ENCODE measurements at places on chromosomes 7 and 10.

DNA sequence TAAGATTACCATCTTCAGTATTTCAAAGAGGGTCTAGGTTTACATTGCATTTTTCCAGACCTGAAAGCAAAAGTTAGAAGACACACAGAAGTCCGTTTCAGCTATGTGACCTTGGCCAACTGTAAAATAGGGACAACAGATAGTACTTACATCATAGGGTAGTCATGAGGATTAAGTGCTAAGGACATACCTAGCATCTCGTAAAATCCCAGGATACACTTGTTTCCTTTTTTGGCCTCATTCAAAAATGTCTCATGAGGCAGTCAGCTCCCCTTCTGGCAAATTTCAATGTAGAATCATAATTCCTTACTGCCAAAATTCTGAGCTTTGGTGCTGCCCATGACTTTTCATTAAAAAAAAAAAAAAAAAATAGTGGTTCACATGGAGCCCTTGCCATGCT is 6.4 kb upstream of the DUSP5 start:
- no peak for DNase-seq

GRCh38 chr7:104127204-104127603 is 80.6 kb downstream of the ORC5 start:
- no peak for DNase-seq

DNA sequence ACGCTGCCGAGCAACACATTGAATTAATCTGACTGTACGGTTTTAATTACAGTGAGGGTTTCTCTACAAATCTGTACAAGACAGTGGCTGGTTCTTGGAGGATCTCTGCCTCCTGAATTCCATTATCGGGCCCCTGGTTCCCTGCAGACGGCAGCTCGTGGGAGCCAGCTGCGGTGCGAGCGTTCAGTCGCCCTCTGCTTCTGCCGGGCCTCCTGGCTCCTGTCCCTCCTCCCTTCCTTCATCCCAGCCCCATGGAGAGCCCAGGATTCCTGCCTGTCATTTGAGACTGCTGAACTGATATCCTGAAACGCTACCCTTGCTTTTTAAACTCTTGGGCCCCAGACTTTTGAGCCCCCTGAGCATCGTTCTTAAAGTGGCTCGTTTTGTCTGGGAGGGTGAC is 6.6 kb upstream of the DLX6 start:
- DNase-seq, result no peak

GRCh38 chr7:122886357-122887081 is at the start of gene CADPS2:
Gene CADPS2, minus strand, starts transcription at chr7:122886460. Its CDS starts 123 bp downstream, at chr7:122886337.
- no peak for DNase-seq

GRCh38 chr7:15947754-15948153 is 261.3 kb upstream of the MEOX2 start:
- DNase-seq, result no peak

- DNase-seq, result no peak
These were observed 162.3 kb downstream of the ITGB1 start for GRCh38 chr10:32795598-32796183.

GRCh38 chr7:7157177-7157886 is 25.0 kb upstream of the C1GALT1 start:
- DNase-seq, result no peak

DNA sequence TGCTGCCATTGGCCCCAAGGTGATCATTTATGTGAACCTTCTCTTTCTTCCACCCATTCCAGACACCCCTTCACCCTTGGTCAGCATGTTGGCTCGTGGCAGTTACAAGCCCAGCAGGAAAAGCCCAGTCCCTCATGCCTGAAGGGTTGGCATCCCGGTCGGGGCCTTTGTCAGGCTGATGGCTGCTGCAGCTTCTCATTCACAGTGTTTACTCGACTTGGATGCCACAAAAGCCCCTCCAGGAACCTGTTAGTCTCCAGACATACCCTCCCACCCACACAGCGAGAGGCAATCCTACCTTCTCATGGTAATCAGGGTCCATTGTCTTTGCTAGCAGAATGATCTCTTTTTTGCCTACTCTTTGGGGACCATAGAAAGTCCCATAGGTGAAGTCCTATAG is 200.8 kb upstream of the PFKP start:
- DNase-seq, result no peak

GRCh38 chr10:126222736-126223511 is 165.4 kb downstream of the ADAM12 start:
- DNase-seq, result no peak
